DMS53 (cell line): ENCODE measurements at places on chromosomes 3 and 15.
A peak's percentile ranks its signal among the peaks of the same experiment; 100 is the strongest.

GRCh38 chr3:3714572-3714971 lies 84.7 kb upstream of the LRRN1 start:
- peak; percentile 1 for DNase-seq

GRCh38 chr15:67172172-67172571 lies 82.3 kb downstream of the AAGAB start:
- no peak for DNase-seq

DNA sequence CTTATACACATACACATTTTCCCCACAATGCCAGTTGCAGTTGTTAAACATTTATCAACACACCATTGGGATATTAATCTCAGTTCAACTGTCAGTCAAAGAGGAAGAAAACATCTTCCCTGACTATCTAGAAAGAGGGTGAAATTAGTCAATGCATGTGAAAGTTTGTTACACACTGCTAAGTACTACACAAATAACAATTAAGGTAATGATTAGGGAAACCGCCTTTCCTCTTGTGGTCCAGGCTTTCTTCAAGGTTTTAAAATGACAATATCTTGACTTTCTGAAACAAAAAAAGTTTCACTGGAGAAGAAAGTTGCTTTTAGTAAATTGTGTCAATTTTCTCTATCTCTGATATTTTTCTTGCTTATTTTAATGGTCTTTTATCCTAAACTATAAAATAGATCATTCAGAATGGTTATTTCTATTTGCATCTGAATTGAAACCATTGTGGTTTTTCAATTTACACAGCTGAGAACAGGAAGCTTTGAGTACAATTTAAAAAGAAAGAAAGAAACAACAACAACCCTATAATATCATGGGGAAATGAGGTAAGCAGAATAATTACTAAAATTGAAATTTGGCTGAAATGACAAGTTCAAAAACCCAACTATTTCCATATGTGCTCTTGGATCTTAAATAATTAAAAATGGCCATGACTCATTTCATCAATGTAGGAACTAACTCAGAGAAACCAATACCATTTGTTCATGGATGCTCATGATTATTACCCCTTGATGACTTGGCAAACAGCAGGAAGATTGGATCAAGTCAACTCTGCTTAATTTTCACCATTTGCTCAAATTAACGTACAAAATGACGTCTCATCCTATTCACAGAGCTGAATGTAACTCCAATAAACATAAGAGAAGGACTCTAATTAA lies 31.7 kb downstream of the GPR149 start:
- DNase-seq = no peak

GRCh38 chr3:52650439-52650838 lies 35.3 kb downstream of the PBRM1 start:
- no peak for DNase-seq

- DNase-seq = no peak
Observed at GRCh38 chr15:71899674-71900073, 89.3 kb downstream of the NR2E3 start.

- DNase-seq = no peak
Observed at GRCh38 chr3:108134555-108134880, 43.7 kb upstream of the CD47 start.

- DNase-seq = no peak
Observed at GRCh38 chr3:101248736-101249135, 71.6 kb downstream of the IMPG2 start.

DNA sequence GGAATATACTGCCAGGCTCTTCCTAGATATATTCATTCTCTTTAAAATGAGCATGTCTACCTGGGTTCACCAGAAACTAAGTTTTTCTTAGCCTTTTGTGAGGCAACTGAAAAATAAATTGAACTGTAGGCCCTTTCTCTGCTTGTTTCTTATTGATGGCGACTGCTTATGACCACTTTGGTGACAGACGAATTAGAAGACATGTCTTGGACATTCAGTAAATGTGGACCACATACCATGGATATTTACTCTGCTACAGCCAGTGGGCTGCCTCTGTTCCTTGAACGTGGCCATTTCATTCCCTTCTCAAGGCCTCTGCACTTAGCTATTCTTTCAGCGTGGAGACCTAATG lies 603 bp upstream of the SELENOK start:
- DNase-seq = no peak
